Stimulated activated naive CD8-positive, alpha-beta T cell treated with anti-CD3 and anti-CD28 coated beads, Interleukin-15, amount 100 ng/mL, for 72 hours (primary cell): ENCODE measurements at places on chromosomes 7 and 10.
A peak's percentile ranks its signal among the peaks of the same experiment; 100 is the strongest.

DNA sequence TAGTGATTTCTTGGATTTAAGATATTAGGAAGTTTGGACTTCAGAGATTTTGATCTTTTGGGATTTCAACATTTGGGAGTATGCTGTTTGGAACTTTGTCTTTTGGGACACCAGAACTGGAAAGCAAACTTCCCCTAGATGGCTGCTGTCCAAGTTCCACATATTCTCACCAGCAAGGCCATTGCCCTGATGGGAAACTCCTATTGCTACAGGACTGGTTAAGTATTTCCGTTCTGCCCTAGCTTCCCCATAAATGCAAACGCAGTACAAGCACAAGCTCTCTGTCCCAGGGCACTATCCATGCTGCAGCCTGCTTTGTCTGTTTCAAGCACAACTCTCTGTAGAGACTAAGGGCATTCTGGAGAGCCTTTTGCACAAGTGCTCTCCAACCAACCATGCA is 79.3 kb upstream of the SLC25A13 start:
- DNase-seq, result no peak

DNA sequence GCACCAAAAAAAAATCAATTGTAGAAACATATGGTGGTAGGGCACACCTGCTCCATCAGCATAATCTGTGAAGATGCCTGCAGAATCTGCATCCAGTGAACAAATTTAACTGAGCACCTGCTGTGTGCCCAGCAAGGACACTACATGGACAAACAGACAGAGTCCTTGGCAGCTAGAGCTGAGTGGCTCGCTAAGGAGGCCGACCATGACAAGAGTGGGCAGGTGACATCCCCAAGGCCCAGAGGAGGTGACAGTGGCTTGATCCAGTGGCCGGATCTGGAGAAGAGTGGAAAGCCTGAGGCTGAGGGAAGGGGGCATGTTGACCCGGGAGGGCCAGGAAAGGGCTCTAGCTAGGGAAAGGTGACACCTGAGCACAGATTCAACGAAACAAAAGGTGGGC is 68.1 kb downstream of the MAD1L1 start:
- DNase-seq, result no peak

GRCh38 chr10:123213192-123213591 is 59.0 kb downstream of the BUB3 start:
- DNase-seq, result no peak

GRCh38 chr7:70951271-70951962 is 180.5 kb upstream of the GALNT17 start:
- no peak for DNase-seq

- no peak for DNase-seq
Measured at GRCh38 chr10:30813872-30814481, 184.4 kb upstream of the LYZL2 start.

GRCh38 chr10:55630491-55631056 is 730.5 kb downstream of the ZWINT start:
- no peak for DNase-seq

- DNase-seq, result peak; percentile 55
Measured at GRCh38 chr10:72087392-72087968, 871 bp downstream of the SPOCK2 start.

DNA sequence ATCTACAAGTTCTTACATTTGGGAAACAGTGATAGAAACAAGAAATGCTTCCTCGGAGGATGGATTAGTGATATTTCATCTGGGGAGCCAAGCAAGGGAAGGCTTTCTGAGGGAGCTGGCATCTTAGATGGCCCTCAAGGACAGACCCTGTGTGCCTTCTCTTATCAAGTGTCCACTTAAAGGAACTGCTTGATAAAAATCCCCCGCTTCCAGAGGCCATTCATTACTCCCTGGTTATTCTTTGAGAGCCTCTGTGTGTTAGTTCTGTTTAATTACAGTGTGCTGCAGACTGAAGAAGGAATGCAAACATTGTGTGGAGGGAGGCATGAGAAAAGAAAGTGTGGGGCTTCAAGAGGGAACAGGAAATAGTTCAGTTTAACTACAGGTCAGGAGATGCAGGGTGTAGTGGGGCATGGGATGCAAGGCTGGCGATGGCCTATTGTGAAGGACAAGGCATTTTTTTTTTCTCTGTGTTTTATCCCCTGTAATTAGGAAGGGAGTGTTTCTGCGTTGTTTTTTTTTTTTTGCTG is 145.4 kb downstream of the SNX10 start:
- no peak for DNase-seq

DNA sequence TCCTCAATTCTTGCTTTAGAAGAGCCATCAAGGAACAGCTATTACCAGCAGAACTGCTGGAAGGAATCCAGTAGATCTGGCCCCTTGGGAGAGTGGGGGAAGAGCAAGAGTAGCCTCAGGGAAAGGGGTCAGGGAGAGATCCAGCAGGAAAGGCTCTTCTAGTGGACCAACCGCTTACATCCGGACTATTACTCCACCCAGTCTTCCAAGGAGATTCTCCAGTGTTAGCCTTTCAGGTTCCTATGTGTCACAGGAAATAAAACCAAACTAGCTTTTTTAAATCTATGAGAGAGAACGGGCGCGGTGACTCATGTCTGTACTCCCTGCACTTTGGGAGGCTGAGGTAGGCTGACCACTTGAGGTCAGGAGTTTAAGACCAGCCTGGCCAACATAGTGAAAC is 34.3 kb downstream of the TET1 start:
- DNase-seq, result no peak

- no peak for DNase-seq
Measured at GRCh38 chr10:15852111-15852557, 8.2 kb downstream of the MINDY3 start.

DNA sequence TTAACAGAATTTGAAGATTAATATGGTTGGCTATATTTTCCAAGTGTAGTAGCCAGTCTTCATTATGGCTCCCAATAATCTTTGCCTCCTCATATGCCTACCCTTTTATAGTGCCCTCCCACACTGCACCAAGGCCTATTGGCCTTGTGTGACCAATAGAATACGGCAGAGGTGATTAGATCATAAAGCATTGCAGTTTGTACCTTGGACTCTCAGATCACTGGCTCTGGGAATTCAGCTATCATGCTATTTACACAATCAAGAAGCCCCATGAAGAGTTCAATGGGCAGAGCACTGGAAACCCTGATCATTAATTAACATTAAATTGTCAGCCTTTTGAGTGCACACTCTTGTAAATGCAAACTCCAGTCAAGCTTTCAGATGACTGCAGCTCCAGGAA is 154.5 kb upstream of the MAGI2 start:
- no peak for DNase-seq

DNA sequence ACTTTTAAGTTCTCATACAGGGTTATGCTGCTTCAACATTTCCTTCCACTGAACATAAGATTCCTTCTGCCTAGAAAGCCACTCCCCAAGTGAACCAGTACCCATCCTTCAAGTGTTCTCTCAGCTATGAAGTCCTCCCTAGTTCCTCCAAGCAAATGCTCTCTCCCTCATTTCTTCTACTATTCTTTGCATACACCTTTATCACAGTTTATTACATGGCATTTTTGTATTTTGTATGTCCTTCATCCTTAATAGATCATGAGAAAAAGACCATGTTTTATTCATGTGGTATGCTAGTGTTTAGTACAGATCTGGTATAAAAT is 1.9 kb downstream of the SYPL1 start:
- DNase-seq, result no peak

DNA sequence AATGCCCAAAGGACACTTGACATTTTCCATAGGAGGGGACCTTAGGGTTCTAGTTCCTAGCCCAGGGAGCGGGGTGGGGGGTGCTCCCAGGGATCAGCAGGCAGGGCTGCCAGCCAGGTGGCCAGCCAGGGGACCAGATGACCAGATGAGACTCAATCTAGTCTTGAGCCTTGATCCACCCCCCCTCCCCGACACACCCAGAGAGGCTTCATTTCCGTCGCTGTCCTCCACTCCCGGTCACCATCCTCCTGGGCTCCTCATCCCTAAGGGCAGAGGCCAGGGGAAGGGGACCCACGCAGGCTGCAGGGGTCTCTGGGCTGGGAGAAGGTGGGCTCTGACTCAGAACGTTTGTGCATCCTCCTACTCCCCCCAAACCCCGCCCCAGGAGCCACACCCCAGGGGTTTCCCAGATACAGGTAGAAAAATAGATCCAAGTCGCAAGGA is 1.0 kb downstream of the STX1A start:
- peak; percentile 34 for DNase-seq

GRCh38 chr10:116765648-116766081 is 23.3 kb upstream of the HSPA12A start:
- DNase-seq, result no peak

DNA sequence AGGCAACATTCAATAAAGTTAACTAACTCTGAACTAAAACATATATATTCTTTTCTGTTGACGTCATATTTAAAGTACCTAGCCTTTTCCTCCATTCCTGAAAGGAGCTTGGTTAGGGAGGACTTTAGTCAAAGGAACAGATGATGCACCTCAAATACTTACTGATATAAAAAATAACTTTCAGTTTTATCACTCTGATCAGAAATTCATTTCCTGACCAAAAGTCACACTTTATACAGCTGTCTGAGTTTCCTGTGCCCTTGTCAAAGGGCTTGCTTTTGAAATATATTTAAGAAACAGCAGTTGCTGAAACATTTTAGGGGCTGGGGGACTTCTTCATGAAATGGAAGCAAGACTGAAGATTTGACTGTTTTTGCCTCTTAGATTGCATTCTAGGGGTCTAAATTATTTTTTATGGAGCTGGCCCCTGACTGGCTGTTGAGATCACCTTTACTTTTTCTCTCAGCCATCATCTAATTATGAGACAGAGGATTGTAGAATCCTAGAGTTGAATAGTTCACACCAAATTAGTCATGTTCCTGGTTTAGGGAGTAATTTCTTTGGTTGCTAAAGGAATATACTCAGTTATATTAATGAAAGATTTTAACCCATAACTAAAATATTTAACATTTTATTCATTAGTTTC is 46.6 kb downstream of the GLCCI1 start:
- no peak for DNase-seq

DNA sequence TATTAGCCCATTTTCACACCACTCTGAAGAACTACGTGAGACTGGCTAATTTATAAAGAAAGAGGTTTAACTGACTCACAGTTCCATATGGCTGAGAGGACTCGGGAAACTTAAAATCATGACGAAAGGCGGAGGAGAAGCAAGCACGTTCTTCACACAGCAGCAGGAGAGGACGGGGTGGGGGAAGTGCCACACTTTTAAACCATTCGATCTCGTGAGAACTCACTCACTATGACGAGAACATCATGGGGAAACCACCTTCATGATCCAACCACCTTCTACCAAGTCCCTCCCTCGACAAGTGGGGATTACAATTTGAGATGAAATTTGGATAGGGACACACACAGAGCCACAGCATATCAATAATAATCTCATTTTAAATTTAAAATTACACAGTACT is 80.2 kb downstream of the VWDE start:
- no peak for DNase-seq

DNA sequence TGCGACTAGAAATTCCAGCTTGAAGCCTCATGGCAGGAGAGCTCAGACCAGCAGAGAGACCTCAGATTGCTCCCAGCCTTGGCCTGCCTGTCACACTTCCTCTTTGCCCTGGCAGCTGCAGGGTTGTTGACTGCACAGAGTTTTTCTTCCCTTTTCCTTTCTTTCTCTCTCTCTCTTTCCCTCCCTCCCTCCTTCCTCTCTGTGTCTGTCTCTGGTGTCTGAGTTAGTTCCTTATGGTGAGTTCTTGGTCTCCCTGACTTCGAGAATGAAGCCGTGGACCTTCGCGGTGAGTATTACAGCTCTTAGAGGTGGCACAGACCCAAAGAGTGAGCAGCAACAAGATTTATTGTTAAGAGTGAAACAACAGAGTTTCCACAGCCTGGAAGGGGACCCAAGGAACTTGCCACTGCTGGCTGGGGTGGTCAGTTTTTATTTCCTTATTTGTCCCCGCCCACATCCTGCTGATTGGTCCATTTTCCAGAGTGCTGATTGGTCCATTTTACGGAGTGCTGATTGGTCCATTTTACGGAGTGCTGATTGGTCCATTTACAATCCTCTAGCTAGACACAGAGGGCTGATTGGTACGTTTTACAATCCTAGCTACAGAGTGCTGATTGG is 266.3 kb downstream of the RPS24 start:
- no peak for DNase-seq

DNA sequence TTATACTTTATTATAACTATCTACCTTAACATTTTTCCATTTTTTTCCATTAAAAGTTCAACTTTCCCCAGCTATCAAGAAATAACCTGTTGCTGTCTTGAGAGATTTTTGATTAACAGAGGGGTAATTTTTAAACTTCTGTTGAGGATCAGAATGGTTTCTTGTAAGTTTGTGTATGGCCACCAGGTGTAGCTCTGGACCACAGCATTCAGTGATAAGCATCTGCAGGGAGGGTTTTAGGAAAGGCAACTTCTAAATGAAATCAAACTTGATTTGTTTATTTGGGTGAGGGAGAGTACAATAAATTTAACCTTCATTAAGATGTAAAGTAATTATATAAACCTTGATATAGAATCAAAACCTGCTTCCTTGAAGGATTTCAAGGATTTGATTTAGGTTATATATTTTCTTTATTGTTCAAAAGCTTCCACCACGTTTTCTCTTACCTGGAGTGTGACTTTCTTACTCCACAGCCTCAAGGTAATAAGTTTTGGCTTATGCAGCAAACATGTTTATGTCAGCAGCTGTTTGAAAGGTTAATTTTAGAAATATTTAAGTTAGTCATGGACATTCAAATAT is 153.3 kb downstream of the STK31 start:
- DNase-seq, result no peak

- DNase-seq, result no peak
Measured at GRCh38 chr10:117860135-117860534, 186.6 kb downstream of the RAB11FIP2 start.

DNA sequence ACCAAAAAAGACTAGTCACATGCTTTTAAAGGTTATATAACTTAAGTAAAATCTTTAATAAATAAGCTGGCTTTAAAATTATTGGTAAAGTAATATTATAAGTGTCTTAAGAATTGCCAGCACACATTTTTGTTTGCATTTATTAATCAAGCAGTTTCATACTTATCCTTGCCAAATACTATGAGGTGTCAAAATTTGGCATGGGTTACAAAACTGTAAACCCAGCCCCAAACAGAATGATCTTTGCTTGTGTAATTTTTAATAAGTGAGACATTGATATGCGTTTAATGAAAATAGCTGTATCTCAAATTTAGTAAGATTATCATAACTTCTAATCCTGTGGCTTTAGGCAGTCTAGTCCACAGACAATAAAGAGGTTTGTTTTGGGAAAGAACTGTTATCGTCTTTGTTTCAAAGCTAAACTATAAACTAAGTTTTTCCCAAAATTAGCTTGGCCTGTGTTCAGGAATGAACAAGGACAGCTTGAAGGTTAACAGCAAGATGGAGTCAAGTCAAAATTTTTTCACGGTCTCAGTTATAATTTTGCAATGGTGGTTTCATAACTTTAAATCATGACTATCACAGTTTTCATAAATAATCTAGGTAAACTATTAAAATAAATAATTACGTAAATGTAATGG is 72.8 kb downstream of the ST8SIA6 start:
- DNase-seq, result no peak
